Prostate gland (tissue), 2 donors: ENCODE measurements at places on chromosomes 2 and 18. TPM values are rescaled to one million over a fixed set of nuclear protein-coding genes. Genes with fewer than 3 reads are reported as not detected.

DNA sequence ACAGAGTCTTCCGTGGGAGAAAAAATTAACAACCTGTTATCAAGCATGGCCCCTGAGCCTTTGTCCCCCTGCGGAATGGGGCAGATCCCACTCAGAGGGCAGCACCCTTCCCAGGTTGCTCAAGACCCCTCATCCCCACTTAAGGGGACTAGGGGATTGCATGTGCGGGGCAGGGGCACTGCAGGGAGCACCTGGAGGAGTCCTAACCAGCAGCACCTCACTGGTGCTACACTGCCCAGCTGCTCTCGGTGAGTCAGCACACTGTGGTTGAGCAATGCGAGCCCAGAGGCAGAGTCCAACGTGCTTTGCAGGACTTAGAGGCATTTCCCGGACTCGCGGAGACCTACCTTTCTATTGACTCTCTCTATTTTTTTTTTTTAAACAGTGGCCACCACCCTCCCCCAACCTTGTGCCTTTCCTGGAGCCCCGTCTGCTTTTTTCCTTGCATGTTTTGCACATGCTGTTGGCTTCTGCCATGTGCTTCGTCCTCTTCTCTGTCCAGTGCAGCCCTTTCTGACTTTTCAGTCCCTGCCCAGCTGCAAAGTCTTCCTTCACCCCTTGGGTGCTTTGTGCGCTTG, 74.0 kb downstream of the IL1R2 start:
- H3K27me3 ChIP-seq, result no peaks in the 10 kb centered on the region
- H3K4me3 ChIP-seq, result no peak overlapping the region
- H3K36me3 ChIP-seq, result no peaks in the 10 kb centered on the region
- DNase-seq, result no peak

DNA sequence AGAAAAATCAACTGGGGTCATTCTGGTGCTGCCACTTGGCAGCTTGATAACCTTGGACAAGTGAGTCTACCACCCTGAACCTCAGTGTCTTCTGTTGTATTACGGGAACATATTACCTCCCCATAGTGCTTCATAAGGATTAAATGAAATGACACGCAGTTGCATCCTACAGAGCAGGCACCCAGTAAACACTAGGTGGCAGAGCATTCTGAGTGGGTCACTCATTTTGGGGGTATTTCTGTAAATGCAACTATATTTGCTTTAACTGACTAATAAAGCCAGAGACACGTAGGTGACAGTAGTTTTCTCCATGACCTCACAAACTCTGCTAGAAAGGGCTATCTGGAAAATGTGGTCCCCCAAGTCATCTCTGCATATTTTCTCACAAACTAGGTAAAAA, 4.7 kb downstream of the CD226 start:
- H3K27me3 ChIP-seq, result no peaks in the 10 kb centered on the region
- H3K36me3 ChIP-seq, result no peaks in the 10 kb centered on the region
- H3K27ac ChIP-seq, result no peak overlapping the region
- no peaks in the 10 kb centered on the region for H3K4me1 ChIP-seq
- DNase-seq, result no peak

DNA sequence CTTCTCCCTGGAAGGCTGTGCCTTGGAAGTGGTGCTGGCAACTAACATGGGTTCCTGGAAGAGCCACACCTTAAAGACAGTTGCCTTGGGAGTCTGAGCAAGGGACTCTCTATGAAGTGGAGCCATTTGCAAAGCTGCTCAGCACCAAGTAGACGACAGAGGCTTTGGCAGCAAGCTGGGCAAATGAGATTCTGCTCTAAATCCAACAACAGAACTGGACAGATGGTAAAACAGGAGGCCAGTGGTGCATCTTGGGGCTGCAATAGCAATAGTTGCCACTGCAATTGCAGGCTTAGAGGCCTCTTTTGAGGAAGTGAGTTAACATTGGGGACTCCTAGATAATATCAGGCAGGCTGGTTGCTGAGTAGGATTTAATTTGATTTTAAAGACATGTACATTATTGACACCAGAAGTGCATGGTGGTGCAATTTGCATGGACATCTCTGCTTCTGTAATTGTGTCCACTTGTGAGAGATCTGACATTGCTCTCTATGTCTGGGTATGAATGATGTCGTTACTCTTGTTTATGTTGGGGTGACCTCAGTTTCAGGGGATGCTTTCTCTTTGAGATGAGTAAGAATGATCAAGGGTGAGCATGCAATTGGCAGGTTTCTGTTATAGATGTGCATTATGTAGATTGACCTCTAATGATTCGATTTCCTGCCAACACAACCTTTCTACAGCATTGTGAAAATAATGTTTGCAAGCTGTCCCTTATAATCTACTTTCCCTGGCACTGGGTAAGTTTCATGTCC, 568.3 kb upstream of the MEX3C start:
- no peak for DNase-seq
- H3K27me3 ChIP-seq, result no peaks in the 10 kb centered on the region
- H3K4me1 ChIP-seq, result no peaks in the 10 kb centered on the region

GRCh38 chr2:193539188-193539587, 1344.5 kb upstream of the TMEFF2 start:
- no peak overlapping the region for H3K27ac ChIP-seq
- no peak overlapping the region for H3K4me3 ChIP-seq
- no peaks in the 10 kb centered on the region for H3K27me3 ChIP-seq
- no peaks in the 10 kb centered on the region for H3K36me3 ChIP-seq
- no peaks in the 10 kb centered on the region for H3K4me1 ChIP-seq
- no peak for DNase-seq

DNA sequence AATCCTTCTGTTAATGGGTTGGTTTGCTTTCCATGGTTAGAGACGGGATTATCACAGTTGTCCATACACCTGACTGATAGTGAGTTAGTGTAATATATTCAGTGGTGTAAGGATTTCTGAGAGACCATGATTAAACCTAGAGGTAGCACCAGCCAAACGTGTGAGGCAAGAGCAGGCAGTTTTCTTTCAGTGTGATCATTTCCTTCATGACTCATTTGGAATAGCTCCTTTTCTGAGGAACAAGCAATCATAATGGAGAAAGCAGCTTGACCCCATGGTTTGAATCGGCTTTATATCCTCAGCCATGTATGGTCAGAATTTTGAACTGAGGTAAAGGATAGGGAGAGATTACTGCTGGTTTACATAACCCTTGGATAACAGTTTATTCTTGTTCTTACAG, 2.9 kb downstream of the MXD1 start:
- H3K27ac ChIP-seq, result no peak overlapping the region
- no peak for DNase-seq
- no peaks in the 10 kb centered on the region for H3K27me3 ChIP-seq

DNA sequence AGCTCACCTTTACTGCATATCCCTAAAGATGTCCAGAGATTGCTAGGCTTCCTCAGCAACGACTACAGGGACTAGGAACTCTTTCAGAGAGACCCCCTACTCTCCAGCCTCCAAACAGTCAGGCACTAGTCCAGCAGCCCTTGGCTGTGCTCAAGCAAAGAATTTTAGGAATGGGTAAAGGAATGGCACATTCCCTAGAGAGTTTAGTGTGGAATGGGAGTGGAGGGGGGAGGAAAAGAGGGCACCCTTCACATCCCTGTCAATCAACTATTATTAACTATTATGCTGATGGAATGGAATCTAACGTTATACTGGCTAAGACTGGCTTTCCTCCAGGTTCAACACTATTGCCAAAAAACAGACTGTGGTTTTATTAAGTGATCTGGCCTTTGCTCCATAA, 64.8 kb downstream of the IKZF2 start:
- no peaks in the 10 kb centered on the region for H3K27me3 ChIP-seq
- no peak for DNase-seq
- H3K4me1 ChIP-seq, result no peaks in the 10 kb centered on the region
- no peaks in the 10 kb centered on the region for H3K36me3 ChIP-seq

Gene DDX18
- 48.2 TPM for total RNA-seq

- no peaks in the 10 kb centered on the region for H3K27me3 ChIP-seq
- H3K36me3 ChIP-seq, result no peaks in the 10 kb centered on the region
- H3K4me3 ChIP-seq, result no peak overlapping the region
- H3K27ac ChIP-seq, result no peak overlapping the region
- no peaks in the 10 kb centered on the region for H3K4me1 ChIP-seq
Measured at GRCh38 chr18:28715206-28715605, 538.3 kb upstream of the CDH2 start.

DNA sequence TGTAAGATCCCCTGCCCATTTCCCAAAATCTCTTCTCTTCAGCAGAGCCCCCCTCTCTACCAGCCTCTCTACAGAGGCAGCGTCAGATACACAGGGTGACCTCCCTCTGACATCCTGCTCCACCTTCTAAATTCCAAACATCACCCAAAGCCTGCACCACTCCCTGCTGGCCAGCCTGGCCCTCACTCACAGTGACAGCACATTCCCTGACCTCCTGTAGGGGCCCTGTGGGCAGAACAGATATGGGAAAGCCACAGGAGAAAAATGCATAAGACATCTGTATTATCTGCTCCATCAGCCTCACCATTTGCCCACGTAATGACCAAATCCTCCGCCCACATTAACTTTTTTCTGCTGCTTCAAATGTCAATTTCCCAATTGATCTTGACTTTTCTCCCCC, 40.6 kb downstream of the TRABD2A start:
- H3K27ac ChIP-seq, result no peak overlapping the region
- DNase-seq, result no peak
- H3K27me3 ChIP-seq, result no peaks in the 10 kb centered on the region
- H3K4me1 ChIP-seq, result no peaks in the 10 kb centered on the region

Gene CCDC178
- 5.9 TPM for total RNA-seq
